DMS 273 treated with DMSO at 0.1 percent for 48 hours (cell line): ENCODE measurements at places on chromosomes 11 and 22.

- no peak for DNase-seq
Measured at GRCh38 chr11:69813839-69814238, 5.4 kb downstream of the FGF3 start.

- DNase-seq = no peak
Measured at GRCh38 chr11:46277313-46277621, 195 bp upstream of the CREB3L1 start.

DNA sequence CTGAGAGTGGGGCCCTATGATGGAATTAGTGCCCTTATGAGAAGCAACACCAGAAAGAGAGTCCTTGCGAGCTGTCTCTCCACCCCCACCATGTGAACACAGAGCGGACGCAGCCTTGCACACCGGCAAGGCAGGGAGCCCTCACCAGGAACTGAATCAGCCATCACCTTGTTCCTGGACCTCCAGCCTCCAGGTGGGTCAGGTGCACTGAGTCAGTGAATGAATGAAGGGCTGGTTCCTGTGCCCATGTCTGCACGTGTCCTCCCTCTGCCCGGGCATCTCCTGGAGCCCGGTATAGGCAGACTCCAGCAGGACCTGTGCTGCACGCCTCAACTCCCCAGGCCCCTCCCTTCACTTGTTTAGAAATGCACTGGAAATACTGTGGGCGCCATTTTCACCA, 54.9 kb downstream of the LINC01488 start:
- no peak for DNase-seq

DNA sequence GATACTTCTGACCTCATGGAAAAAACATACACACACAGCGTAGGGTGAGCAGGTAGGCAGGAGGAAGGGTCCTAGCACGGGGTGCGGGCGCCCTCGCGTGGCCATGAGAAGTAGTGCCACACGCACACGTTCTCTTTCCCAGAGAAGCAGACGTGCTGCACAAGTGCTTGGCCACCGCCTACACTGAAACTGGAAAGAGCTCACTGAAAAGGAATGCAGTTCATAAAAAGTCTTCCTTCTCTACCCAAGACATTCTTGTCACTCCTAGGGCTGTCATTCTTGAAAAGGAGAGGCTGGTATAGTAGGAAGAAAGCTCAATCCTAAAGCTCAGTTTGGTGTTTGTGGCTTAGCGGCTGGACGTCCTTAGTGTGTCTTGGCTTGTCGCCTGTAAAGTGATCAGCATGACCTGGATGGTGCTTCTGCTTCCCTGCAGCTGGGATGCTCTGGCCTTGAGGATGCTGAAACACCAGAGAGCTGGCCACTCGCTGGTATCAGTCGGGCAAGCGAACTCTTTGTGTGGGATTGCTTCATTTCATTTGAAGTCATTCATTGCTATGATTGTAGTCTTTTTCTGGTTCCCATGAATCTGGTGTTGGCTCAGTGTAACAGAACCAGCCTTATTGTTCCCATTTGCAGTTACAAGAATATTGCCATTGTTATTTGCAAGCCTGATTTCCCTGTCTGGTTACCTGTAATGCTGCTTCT, 303.8 kb downstream of the NTM start:
- no peak for DNase-seq

DNA sequence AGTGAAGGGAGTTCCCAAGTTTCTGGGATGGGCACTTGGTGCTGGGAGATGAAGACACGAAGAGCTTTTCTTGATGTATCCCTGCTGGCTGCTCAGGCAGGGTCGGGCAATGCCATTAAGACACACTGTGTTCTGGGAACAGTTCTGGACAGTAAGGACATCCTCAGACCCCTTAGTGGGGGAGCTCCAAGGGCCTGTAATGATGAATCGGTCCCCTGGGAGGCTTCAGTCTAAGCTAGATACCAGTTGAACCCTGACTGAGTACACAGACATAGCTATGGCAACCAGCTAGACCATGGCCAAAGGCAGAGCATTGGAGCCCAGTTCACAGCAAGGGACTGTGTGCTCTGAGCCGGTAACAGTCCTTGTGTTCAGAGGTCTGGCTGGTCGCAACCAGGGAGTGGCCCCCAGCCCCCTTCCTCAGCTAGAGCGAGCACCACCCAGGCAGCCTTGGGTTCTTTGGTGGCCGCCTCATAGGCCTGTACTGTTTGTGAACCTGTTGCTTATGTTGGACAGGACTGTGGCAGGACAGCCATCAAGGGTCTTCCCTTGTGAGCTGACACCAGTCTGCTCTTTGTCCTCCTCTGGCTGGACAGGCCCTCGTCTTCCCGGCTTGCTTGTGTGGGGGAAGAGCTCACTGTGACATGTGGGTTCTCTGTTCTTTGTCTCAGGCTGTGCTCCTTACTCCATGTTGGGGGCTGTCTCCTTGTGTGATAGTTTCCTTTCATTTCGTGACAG, 25.0 kb downstream of the MED15 start:
- DNase-seq = no peak

DNA sequence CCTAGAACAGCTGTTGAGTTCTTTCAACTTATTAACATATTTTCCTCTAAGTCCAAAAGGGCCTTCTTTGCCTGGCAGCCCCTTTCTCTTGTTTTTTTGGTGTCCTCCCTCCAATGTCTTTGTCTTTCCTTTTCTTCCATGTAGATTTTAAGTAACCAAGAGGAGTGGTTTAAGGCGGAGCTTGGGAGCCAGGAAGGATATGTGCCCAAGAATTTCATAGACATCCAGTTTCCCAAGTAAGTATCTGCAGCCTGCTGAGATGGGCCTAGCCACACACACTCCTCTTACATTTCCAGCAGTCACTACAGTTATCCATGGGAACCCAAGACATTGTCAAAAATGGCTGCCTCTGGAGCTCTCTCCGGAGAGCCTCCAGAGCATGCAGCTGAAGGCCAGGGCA, 4.5 kb upstream of the TMA7B start:
- DNase-seq = no peak

- no peak for DNase-seq
Measured at GRCh38 chr11:79013509-79013908, 427.3 kb downstream of the TENM4 start.

GRCh38 chr22:24141586-24141985, 39.7 kb upstream of the SUSD2 start:
- no peak for DNase-seq

DNA sequence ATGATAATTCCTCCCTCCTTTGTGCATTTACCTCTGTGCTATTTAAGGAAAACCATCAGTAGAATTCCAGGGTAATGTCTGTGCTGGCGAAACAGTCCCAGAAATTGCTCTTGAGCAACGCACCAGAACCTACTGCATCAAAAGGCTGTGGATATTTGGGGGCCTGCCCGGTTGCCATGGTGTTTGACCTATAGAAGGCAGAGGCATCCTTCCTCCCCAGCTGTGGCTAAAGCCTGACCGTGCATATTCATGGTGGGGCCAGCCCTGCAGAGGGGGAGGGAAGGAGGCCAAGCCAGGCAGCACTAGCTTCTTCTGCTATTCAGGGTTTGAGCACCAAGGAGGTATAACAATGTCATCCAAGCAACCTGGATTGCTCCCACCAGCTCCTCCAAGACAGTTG, 215.0 kb upstream of the E2F8 start:
- DNase-seq = no peak

- no peak for DNase-seq
Measured at GRCh38 chr22:44261164-44261860, 51.4 kb downstream of the SHISAL1 start.

GRCh38 chr11:102428696-102429095, 23.9 kb downstream of the TMEM123 start:
- no peak for DNase-seq

- no peak for DNase-seq
Measured at GRCh38 chr22:34812631-34813030, 253.3 kb upstream of the ISX start.

DNA sequence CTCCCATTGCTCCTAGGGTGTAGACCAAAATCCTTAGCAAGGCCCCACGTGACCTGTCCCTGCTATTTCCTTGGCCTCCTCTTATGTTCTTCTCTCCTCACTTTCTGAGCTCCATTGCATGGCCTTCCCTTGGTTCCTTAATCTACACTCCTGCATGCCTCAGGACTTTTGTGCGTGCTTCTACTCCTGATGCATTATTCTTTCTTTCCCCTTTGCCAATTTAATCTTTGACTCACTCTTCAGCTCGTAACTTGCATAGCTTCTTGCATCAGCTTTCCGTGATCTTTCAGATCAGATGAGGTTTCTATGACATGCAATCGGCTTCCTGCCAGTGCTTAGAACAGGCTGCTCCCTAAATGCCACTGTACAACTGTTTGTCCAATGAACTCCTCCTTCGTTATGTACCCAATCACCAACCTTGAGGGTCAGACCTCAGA, 261.6 kb upstream of the CADM1 start:
- no peak for DNase-seq

DNA sequence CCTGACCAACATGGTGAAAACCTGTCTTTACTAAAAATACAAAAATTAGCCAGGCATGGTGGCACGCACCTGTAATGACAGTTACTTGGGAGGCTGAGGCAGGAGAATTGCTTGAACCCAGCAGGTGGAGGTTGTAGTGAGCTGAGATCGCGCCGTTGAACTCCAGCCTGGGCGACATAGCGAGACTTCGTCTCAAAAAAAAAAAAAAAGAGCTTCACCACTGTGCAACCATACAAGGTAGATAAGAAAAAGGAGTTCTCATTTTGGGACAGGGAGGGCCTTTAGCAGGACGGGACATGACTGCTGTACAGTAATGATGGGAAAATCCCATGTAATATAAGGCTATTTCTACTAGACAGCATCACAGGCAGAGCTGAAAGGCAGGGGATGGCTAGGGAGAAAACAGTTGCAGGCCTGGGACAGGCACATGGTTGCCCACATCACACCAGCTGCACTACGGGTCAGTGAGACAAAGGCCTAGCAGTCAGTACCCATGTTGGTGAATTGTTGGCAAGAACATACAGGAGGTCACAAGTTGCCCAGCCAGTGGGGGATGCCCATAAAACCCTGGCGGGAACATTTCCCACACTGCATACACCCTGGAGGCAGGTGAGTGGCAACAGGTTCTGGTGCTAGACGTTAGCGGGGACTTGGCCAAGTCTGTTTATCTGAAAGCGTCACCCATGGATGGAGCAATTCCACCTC, 5.4 kb downstream of the TANGO2 start:
- no peak for DNase-seq

DNA sequence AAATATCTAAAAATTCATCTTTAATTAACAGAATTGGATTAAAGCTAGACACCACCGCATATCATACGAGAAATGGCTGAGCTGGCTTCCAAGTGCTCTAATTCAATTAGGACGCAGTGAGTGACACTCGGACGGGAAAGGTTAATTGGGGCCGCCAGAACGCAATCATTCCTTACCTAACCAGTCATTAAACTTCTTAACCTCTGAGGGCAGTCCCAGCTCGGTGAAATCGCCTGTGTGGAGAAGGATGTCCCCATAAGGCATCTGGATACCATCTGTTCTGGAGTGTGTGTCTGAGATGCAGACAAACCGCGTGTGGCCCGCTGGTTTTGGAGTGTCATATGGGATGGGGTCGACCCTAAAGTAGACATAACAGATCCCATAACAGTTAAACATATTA, 50.3 kb downstream of the MPPED2 start:
- no peak for DNase-seq

- DNase-seq = no peak
Measured at GRCh38 chr11:61797263-61797944, 4.7 kb downstream of the FEN1 start.

- no peak for DNase-seq
Measured at GRCh38 chr11:129190087-129190486, 2.0 kb downstream of the ARHGAP32 start.

DNA sequence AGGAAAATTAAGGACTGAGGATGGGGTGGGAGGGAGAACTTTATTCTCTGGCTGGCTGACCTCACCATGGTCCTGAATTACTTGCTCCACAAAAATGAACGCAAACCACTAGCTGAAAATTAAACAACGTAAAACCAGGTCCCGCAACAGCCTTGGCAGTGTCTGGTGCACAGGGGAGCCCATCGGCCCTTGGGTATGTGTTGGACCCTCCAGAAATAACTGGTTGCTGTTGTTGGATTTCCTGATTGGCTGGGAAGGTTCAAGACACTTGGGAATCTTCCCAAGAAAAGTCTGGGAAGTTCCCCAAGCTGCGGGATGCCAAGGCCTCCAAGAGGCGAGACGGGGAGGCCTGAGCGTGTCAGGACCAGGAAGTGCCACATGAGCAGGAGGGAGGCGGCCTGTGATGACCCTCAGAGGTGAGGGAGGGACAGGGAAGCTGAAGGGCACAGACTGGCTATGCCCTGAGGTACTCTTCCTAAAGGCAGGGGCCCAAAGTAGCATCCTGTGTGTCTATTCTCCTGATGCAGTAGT, 10.4 kb upstream of the RASL10A start:
- no peak for DNase-seq

GRCh38 chr22:39470451-39471291, 13.9 kb downstream of the MGAT3 start:
- DNase-seq = no peak

- DNase-seq = peak; percentile 42
Measured at GRCh38 chr11:69352715-69353319, 58.9 kb downstream of the MYEOV start.

DNA sequence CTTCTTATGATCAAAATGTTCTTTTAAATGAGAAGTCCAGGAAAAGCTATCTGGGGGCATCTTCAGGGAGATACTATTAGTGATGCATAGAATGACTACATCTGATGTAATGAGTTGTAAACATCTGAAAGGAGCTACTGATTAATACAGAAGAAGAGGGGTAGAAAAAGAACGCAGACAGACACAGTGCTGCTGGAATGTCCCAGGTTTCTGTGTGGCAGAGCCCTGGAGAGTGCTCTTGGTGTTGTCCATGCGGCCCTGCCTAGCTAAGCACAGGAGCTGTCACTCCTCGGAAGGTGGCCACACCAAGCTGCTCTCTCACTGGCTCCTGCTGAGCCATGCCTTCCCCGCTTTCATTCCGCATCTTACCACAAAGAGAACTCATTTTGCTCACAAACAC, 768.8 kb downstream of the OPCML start:
- DNase-seq = no peak

- DNase-seq = no peak
Measured at GRCh38 chr22:28357193-28357592, 322.4 kb downstream of the TTC28 start.
